ENCODE measurements at places on chromosomes 16 and 17.

DNA sequence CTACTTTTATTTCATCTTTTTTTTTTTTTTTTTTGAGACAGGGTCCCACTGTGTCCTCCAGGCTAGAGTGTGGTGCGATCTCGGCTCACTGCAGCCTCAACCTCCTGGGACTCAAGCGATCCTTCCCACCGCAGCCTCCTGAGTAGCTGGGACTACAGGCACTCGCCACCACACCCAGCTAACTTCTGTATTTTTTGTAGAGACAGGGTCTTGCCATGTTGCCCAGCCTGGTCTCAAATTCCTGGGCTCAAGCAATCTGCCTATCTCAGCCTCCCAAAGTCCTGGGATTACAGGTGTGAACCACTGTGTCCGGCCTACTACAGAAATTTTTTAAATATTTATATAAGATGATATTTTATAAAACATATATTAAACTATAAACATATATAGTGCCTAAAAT is 4.8 kb downstream of the MYO18A start:
- H3K4me3 ChIP-seq: no peak overlapping the region
- H3K4me1 ChIP-seq: peaks cover 49% of the 10 kb centered on the region

- H3K36me3 ChIP-seq: no peaks in the 10 kb centered on the region
- H3K27me3 ChIP-seq: no peaks in the 10 kb centered on the region
- DNase-seq: no peak
- H3K4me3 ChIP-seq: no peak overlapping the region
- H3K27ac ChIP-seq: peak overlapping the region; percentile 71
- H3K4me1 ChIP-seq: peaks cover 76% of the 10 kb centered on the region
Measured at GRCh38 chr16:89334050-89334449, 116.5 kb downstream of the ZNF778 start.

GRCh38 chr17:45091778-45092425 is 30.8 kb downstream of the NMT1 start:
- DNase-seq: no peak
- no peaks in the 10 kb centered on the region for H3K27me3 ChIP-seq
- H3K4me3 ChIP-seq: no peak overlapping the region
- H3K36me3 ChIP-seq: peaks cover 99% of the 10 kb centered on the region
- peak overlapping the region; percentile 83 for H3K27ac ChIP-seq

DNA sequence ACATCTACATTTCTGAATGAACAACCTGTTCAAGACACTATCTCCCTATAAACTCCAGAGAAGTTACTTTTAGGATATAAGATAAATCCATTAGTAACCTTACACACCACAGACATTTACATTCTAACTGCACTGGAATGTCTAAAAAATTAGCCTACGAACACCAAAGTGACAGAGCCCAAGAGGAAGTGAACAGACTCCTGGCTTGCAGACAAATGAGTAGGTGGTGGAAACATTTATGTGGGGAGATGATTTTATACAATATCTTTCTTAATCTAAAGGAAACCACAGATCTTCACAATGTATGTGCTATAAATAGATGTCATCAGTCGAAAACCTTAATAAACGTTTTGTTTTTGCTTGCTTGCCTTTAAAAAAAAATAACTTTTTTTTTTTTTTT is 18.8 kb downstream of the ZNF652 start:
- H3K4me1 ChIP-seq: no peaks in the 10 kb centered on the region
- H3K4me3 ChIP-seq: no peak overlapping the region
- no peak for DNase-seq
- H3K36me3 ChIP-seq: no peaks in the 10 kb centered on the region

DNA sequence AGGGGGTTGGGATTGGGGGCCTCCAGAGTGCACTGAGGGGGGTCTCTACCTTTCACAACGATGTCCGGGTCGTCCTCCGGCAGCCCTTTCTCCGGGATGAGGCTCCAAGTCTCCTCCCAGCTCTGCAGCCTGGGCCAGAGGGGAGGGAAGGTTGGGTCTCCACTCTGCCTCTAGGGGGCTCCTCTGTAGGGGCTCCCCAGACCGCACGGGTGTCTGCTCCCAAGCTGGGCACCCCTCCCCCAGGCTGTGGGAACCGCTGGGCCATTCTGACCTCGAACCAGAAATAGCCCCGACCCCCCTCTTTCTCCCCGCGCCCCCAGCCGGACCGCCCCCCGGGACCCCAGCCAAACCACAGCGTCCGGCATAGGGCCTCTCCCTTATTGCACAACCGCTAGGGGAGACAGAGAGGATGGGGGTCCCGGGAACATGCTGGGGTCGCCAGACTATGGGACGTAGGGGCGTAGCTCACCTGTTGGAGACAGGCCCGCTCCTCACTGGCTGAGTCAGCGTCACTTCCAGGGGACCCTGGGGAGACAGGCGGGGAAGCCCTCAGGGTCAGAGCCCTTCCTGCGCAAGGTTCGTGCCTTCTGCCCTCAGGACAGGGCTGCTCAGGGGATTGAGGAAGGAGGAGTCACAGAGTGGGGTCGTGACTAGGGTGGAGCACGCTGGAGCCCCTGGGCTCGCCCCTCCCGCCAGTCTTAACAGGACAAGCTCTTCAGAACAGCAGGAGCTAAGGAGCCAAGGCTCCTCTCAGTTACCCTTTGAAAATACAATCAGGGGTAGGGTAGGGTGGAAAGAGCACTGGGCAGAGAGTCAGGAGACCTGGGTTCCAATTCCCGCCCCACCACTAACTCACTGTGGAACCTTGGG is 2.7 kb downstream of the PLEKHH3 start:
- H3K4me3 ChIP-seq: peak overlapping the region; percentile 86
- peaks cover 40% of the 10 kb centered on the region for H3K36me3 ChIP-seq
- peaks cover 71% of the 10 kb centered on the region for H3K4me1 ChIP-seq
- H3K27me3 ChIP-seq: no peaks in the 10 kb centered on the region
- no peak for DNase-seq

Measured in left lung (tissue), 14 donors.